GM13977 (cell line): ENCODE measurements at places on chromosomes 1 and 21.

GRCh38 chr1:155871390-155871789 lies 12.0 kb downstream of the SYT11 start:
- no peak for DNase-seq

GRCh38 chr1:6909857-6910256 lies 124.6 kb downstream of the CAMTA1 start:
- no peak for DNase-seq

DNA sequence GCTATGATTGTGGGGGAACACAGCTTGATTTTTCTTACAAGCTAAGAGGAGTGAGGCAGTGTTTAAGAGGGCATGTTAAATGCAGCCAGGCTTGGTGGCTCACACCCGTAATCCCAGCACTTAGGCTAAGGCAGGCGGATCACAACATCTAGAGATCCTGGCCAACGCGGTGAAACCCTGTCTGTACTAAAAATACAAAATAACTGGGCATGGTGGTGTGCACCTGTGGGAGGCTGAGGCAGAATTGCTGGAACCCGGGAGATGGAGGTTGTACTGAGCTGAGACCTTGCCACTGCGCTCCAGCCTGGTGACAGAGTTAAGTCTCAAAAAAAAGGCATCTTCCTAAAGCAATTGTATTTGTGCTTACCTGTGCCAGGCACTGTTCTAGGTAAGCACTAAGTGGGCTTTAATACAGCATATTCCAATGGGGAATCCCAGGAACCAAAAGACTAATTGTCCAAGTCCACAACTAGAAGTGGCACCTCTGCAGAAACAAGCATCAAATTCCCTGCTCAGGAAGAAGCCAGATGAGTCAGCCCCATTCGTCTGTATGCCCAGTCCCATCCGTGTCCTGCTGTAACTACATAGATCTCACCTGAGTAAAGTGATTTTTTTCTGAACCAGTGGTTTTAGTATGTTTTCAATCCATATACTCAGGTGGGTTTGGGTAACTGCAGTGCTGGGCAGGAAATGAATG lies 4.6 kb downstream of the RCC1 start:
- no peak for DNase-seq

DNA sequence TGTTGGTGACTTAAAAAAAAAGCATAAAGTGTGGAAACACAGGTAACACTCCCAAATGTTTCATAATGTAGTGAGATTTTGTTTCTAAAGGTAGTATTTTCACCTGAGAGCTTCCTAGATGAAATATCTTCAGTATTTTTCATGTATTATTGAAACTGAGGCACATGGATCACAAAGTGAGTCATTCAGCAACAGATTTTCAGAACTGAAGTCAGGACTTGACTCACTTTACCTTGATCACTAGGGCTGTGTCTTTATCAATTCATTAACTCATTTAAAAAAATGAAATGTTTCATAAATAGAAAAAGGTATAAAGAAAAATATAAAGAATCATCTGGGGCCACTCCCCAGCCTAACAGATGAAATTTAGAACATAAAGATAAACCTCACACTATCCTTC lies 66.5 kb upstream of the RCC1 start:
- no peak for DNase-seq

- no peak for DNase-seq
Measured at GRCh38 chr1:231973830-231974229, 347.2 kb downstream of the DISC1 start.

DNA sequence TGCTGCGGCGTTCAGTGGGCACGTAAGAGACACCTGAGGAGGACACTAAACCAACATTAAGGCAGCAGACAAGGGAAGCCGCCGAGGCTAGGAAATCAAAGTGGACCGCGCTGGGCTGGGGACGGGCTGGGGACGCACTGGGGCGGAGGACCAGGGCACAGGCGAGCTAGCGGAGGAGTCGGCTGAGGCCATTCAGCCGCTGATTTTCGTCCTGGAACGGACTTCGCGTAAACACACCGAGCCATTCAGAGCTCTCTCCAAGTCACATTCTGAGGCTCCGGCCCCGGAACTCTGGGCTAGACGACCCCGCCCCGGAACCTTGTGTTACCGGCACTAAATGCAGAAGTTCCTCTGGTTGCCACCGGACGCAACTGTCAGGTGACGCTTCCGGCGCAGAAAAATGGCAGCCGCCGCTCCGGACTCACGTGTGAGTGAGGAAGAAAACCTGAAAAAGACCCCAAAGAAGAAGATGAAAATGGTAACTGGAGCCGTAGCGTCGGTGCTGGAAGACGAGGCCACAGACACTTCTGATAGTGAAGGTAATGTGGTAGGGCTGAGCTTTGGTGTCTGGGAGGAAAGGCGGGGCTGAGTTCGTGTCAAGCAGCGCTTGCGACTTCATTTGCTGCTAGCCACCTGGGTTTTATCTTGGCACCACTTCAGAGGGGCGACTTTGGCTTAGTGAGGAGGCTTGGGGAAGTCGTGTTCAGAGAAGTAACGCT lies at the start of gene RRP15:
TSS of gene RRP15 (plus strand) at position 377 of the 719 bp plus-strand sequence. CDS start at position 401, 24 bp downstream.
- DNase-seq: peak; percentile 86

- DNase-seq: no peak
Measured at GRCh38 chr1:198653808-198654413, 15.1 kb downstream of the PTPRC start.

DNA sequence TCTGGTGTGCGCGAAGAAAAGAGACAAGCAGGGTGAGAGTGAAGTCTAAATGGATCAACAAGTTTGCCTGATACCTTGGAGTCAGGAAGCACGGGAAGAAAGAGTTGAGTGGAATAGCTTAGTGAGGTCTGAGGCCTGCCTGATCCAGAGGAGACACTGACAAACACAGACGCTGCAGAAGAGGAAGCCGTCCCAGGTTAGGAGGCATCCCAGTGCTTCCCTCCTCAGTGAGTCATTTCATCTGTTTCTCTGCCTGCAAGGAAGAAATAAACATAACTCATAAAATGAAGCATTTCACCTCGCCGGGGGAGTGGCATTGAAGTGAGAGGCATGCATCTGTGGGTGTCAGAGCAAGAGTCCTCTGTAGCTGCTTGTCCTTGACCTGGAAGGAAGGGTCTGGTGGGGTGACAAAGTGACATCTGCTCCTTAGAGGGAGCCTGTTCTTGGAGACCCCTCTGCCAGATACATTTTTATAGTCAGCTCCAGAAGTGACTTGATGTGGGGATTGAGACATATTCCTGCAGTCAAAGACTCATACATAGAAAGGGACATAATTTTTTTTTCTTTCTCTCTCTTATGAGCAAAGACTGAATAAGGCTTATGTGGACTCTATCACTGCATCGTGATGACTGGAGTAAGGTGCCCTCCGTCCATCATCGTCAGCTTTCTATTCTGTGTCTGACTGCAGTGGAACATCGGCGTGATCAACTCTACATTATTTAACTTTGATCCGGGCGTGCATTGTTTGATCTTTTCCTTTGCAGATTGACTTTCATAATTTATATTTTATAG lies 256.7 kb downstream of the KIF26B start:
- no peak for DNase-seq

- DNase-seq: no peak
Measured at GRCh38 chr21:38659936-38660332, 145.8 kb upstream of the ETS2 start.

DNA sequence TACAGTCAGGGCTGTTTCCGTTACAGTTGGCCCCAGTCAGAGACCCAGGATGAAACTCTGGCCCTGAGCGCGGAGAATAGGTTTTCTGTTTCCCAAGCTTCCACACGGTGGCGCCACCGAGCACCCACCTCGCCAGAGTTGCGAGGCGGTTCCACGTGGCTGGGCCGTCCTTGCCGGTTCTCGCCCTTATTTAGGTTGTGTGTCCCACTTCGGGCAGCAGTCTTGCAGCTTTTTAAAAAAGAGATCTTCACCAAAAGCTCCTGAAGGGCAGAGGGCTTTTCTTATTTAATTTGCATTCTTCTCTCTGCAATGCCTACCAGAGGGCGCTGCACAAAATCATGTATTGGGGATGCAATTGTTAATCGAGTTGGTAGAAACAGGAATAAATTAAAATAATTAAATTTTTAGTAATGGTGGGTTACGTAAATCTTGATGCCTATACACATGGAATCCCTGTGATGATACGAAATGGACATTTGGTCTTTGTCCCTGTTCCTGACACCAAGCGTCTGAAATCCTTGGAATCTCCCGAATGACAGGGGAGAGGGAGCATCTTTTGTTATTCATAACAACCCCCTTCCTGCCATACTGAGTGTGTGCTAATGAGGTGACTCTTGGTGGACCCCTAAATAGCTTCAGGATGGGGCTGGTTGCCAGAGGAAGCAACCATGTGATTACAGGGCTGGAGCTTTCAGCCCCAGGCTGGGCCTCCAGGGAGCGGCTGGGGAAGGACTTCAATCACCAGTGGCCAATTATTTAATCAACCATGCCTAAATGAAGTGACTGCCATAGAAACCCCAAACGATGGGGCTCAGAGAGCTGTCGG lies 5.6 kb upstream of the S100A7 start:
- DNase-seq: peak; percentile 75

DNA sequence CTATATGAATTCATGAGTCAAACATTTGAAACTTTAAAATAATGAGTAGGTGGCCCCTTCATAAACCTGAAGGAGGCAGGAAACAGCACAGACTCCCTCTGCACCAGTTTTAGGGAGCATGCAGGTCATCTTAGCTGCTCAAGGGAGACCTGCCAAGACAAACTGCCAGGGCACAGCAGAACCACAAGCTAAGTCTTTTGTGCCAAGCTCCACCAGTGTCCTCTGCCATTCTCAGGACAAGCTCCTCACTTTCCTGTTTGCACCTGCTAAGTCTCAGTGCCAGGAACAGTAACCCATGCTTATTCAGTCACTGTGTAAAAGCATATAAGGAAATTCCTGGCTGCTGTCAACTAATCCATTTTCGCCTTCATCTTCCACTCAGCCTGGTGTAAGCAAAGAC lies 368.9 kb downstream of the SEC16B start:
- DNase-seq: no peak

DNA sequence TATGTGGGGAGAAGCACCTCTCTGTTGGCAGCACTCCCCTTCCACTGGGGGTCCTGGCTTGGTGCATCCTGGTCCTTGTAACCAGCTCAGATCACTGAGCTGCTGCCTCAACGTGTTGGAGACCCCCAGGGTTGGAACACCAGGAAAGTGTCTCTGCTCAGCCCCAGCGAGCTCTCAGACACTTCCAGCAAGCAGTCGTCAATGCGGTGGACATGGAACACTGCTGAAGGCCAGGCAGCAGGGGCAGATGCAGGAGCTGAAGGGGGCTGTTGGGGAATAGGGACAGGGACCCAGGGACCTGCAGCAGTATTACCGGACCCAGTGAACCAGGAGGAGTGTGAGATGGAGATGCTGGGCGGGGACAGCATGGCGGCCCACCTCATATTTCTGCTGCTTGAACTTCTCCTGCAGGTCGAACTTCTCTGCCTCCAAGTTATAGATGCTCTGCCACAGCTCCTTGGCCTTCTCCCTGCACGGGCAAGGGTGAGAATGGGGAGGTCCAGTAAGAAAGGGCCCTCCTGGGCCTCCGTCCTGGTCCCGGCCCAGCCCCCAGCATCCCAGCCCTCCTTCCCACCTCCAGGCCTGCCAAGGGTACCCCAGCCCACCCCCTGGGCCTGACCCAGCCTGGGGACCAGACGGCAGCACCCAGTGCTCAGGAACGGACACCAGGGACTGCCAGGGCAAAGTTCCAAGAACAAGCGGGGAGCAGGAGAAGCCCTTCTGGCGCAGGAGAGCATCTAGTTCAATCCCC lies 16.4 kb downstream of the TNNT2 start:
- DNase-seq: no peak

DNA sequence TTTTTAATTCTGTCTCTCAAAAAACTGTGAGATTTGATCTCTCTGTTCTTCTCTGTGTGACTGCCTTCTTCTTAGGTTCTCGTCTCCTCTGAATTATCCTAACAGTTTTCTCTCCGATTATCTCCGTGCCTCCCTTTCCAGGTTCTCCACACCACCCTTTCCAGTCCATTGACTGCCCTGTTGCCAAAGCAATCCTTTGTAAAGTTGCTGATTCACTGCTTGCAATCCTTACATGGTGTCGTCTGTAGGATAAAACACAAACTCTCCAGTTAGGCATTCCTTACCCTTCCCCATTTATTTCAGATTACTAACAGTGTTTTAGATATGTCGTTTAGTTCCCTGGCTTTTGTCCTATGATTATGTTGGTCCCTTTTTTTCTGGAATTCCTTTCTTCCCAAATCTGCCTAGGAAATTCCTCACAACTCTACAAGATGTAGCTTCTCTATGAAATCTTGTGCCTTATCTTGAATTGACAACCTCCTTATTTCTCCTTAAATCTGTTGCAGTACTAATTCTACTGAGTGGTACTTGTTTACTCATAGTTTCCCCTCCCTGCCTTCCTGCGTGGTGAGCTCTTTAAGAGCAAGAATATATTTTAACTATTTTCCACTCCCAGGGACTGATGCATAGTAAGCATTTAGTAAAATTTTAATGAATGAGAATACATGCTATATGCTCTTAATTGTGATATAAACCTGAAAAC lies 22.3 kb downstream of the RCOR3 start:
- no peak for DNase-seq
